NCI-H82 (cell line): ENCODE measurements at places on chromosomes 1 and 21.

- DNase-seq: no peak
Measured at GRCh38 chr1:56517404-56518130, 61.8 kb downstream of the PLPP3 start.

GRCh38 chr1:230211436-230212145, 144.6 kb downstream of the GALNT2 start:
- no peak for DNase-seq

GRCh38 chr1:100530141-100530540, 7.8 kb upstream of the GPR88 start:
- no peak for DNase-seq

DNA sequence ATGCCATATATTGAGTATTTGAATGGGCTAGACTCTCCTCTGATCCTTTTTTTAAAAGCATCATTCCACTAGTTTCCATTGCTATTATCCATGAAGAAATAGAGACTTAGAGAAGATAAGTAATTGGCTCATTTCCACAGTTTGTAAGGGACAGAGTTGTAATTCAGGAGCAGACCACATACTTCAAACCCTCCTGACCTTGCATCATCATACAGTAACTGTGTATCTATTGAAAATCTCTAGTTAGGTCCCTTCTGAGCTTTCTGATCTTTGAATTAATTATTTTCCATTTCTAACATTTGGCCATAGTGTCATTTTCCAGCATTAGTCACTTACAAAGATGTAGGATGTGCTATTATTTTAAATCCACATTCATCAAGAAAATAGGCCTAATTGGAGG, 386.5 kb upstream of the ST6GALNAC5 start:
- no peak for DNase-seq

GRCh38 chr1:233079574-233079973, 129.2 kb downstream of the NTPCR start:
- no peak for DNase-seq
